ENCODE measurements at places on chromosomes 12 and 14.

GRCh38 chr14:23660290-23661226 lies 24.4 kb downstream of the DHRS2 start:
- no peak for DNase-seq

GRCh38 chr12:97047361-97047760 lies 140.3 kb downstream of the NEDD1 start:
- DNase-seq, result no peak

DNA sequence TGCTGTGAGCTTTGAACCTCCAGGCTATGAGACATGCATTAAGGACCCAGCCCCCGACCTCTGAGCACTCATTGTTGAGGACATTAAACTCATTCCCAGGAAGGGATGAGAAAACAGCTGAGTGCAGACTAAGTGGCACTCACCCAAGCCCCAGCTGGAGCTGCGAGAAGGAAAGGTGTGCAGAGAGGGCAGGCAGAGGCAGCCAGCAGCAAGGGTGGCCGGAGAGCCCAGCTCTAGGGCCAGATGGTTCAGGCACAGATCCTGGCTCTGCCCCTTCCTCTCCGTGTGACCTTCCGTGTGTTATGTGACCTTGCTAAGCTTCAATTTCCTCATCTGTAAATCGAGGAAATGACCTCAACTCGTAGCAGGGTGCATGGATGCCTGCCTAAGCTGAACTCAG lies 3.7 kb downstream of the TSPAN11 start:
- DNase-seq, result no peak

DNA sequence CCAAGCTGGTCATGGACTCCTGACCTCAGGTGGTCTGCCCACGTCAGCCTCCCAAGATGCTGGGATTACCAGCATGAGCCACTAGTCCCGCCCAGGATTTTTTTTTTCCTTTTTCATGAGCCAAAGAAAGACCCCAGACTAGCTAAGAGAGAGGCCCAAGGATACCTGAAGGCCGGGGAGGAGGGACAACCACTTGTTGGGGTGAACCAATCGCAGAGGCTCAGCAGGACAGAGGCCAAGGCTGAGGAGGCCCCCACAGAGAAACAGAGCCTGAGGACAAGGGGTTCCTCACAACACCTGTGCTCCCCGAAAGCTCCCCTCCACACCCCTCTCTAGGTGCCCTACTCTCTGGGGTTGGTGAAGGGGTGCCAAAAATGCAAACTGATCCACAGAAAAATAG lies 1.0 kb upstream of the SERPINA3 start:
- no peak for DNase-seq

DNA sequence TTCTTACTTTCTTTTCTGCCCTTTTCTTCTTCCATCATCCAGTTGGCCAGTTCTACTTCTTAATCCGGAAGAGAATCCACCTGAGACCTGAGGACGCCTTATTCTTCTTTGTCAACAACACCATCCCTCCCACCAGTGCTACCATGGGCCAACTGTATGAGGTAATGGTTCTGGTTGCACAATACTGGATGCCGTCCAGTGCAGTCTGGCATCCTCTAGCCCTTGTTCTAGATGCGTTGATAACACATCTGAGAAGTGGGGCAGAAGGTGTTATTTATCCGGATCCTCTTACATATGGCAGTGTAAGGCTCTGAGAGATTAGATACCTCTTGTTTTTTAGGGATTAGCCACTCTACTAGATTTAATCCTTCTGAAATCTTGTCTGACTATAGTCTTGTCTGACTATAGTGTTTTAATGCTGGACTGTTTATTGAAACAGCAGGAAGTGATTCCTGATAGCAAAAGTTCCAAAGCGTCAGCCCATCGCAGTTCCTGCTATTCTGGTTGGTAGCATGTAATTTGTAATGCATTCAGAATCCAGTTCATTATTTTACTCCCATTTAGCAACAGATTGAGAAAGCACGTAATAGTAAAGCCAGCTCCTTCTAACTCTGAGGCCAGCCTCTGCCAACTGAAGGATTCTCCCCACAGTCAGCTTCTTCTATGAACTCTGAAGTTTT lies 7.9 kb downstream of the GABARAPL1 start:
- no peak for DNase-seq

- DNase-seq, result no peak
Measured at GRCh38 chr12:52438305-52439301, 4.4 kb upstream of the KRT75 start.

GRCh38 chr12:4505376-4505986 lies 33.2 kb upstream of the RAD51AP1 start:
- no peak for DNase-seq

DNA sequence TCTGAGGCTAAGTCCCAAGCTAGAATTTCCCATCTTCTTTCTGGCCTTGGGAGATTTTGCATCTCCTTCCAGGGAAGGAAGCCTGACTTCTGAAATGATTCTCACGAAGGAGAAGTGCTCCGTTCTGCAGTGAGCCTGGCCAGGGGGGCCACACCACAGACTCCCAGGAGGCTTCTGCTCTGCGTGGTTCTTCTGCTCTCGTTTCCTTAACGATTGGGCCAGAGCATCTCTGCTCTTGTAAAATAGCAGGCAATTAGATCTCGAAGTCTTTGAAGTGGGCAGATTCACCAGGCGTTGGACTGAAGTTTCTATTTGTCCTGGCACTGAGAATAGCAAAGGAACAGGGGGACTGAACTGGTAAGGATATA lies 6.7 kb upstream of the BATF start:
- no peak for DNase-seq

DNA sequence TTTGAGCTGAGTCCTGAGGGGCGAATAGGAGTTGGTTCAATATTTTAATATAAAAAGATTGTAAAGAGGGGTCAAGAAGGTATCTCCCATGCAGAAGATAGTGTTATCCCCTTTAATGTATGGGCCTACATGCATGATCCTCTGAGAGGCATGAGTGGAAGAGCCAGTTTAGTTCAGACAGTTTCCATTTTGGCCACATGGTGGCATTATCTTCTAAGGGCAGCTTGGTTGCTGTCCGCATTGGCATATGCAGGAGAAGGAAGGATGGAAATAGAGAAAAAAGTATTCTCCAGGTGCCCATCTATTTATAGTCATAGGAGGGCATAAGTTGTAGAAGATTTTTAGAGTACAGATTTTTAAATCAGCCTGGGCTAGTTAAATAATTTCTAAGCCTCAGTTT lies 5.4 kb downstream of the SAMD4A start:
- no peak for DNase-seq
